ENCODE measurements at places on chromosomes 11 and 22.

DNA sequence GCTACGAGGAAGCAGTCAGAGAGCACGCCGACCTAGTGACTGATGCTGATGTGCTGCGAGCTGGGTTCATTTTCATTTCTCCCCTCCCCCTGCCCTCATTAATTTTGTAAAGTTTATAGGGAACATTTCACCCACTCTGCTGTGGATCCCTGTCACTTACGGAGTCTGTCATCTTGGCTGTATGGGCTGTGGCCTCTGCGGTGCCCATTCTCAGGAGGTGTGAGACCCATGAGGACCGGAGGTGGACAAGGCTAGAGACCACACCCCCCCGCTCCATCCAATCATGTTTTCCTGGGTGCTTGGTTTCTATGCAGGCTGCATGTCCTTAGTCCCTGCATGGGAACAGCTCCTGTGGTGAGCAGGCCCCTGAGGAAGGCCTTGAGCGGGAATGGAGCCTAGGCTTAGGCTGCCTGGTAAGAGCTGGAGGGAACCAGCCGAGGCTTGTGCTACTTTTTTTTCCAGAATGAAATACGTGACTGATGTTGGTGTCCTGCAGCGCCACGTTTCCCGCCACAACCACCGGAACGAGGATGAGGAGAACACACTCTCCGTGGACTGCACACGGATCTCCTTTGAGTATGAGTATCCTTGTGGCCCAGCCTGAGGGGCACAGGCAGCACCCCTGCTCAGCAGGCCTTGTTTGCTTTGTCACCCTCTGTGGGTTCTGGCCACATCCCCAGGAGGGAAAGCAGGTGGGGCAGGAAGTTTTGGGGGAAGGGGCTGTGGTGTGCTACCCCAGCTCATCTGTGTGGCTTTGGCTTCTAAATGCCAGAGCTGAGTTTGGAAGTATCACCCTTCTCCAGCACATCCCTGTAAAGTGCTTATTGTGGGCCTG lies 19.1 kb downstream of the CLDN5 start:
- no peak for DNase-seq

DNA sequence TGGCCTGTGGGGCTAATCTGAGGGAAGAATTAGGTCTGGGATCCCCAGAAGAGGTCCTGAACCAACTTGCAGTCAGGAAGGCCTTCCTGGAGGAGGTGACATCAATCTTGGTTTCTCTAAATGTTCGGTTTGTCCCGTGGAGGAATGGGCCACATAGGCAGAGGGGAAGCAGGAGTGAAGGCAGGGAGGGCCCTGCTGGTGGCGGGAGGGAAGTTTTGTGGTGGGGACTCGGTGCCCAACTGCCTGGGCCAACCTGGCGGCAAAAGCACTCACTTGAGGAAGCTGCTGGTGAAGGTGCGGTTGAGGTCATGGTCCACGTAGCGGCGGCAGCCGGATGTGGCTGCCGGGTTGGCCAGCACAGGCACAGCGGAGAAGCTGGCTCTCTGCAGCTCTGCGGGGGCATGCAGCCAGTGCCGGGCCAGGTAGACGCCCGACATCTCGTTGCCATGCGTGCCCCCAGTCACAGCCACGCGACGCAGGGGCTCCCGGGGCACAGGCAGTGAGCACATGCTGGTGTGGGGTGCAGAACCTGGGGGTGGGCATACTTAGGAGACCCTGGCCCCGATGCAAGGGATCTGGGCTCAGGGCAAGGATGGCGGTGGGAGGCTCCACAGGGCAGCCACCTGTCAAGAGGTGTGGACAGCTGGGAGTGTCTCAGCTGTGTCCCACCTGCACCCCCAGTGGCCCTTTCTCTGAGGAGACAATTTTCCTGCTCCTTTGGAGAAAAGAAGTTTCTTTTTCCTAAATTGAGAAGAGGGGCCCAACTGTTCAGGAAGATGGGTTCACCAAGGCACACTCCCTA lies 3.8 kb downstream of the ACY3 start:
- no peak for DNase-seq

DNA sequence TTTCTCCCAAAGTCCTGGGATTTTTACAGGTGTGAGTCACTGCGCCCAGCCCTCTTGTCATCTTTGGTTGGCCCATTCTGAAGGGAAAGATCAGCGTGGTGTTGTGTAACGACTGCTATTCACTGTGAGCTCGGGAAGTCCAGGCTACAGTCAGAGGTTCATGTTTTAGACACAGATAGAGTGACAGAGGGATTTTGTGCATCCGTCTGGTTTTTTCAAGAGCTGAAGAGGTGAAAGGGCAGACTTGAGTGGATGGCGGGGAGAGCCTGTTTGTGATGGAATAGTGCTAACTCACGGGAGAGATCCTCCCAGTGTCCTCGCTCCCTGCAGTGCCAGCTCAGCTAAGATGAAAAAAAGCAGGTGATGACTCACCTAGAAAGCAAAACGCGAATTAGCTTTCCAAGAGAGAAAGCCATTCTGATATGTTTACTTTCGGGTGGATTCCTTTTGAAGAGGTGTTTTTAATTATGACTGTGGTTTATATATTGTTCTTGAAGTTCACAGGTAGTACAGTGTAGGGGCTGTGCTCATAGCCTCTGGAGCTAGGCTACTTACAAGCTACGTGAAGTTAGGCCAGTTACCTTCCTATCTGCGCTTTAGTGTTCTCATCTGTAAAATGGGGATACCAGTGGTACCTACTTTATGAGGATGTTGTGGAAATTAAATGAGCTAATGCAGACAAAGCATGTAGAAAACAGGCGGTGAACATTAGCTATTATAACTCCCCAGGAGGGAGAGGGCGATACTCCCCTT lies 67.2 kb downstream of the C11orf91 start:
- DNase-seq: no peak

DNA sequence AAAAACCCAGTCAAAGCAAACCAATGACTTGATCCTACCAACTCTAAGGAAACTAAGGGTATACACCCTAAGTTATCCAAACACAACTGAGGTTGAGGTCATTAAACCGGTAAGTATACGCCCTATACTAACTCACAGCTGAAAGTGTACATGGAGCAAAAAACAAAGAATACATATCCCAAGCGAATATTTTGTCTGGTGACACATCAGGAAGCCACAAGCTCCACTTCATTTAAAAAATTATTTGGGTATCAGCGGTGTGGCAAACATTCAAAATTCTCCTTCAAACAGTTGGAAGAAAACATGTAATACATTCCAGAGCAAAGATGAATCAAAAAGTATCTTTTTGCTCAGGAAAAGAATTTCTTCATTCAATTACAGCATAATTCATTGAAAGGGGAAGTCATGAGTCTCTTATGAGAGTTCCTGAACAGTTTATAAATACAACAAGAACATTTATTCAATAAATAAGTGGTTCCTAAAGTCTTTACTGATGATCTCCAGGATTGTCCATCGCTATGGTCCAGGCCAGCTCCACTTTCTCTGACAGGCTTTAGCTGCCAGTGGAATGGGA lies 4.5 kb upstream of the JAML start:
- DNase-seq: no peak

GRCh38 chr11:102705626-102706025 lies at the start of gene MMP27:
Gene MMP27 (minus strand): TSS chr11:102705769. CDS start chr11:102705714, 55 bp downstream.
- DNase-seq: no peak

Measured in AG09309 (cell line).